ENCODE measurements at places on chromosomes 1 and 21.

DNA sequence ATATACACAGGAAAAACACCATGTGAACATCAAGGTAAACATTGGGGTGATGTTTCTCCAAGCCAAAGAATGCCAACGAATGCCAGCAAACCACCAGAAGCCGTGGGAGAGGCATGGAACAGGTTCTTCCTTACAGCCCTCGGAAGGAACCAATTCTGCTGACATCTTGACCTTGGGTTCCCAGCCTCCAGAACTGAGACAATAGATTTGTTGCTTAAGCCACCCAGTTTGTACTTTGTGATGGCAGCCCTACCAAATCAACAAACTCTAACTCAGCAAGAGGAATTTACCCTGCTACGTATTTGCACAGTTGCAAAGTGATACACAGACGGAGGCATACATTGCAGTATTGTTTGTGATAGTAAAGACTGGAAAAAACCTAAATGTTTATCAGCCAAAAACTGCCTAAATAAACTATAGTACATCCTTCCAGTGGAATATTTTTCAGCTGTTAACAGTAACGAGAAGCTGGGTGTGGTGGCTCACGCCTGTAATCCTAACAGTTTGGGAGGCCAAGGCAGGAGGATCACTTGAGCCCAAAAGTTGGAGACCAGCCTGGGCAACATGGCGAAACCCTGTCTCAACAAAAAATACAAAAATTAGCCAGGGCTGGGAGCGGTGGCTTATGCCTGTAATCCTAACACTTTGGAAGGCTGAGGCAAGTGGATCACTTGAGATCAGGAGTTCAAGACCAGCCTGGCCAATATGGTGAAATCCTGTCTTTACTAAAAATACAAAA lies 12.5 kb upstream of the ZC3H12A start:
- DNase-seq: no peak

- DNase-seq: no peak
Measured at GRCh38 chr21:15840406-15840805, 110.6 kb downstream of the USP25 start.

DNA sequence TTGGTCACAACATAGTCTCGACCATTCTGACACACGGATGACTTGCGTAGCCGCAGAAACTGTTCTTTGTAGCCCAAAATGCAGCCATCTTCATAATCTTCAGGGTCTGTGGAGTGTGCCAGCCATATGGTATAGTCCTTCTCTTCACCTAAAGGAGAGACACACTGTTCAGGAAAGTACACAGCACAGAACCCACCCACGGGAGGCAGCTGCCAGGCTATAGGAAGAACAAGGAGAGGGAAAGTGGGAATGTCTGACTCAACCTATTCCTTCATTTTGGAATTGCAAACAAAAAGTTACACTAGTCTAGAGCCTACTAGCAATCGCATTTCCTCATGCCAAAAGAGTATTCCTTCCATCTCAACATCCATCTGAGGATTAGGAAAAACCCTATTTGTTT lies 16.2 kb upstream of the MYBPHL start:
- DNase-seq: no peak

DNA sequence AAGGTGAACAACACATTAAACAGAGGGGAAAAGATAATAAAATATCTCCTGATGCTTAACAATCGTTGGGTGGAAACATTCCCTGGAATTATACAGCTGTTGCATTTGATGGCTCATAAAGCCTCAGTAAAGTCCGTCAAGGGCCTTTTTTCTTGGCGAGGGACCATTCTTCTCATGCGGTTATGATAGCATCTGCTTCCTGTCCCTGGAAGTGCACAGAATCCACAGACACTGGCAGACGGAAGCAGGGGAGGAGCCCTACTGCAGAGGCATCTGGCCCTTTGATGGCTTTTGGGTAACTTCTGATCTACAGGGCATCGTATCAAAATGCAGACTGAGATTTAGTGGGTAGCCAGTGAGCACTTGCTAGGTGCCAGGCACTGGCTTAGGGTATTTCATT lies 286.9 kb downstream of the KIF26B start:
- no peak for DNase-seq

DNA sequence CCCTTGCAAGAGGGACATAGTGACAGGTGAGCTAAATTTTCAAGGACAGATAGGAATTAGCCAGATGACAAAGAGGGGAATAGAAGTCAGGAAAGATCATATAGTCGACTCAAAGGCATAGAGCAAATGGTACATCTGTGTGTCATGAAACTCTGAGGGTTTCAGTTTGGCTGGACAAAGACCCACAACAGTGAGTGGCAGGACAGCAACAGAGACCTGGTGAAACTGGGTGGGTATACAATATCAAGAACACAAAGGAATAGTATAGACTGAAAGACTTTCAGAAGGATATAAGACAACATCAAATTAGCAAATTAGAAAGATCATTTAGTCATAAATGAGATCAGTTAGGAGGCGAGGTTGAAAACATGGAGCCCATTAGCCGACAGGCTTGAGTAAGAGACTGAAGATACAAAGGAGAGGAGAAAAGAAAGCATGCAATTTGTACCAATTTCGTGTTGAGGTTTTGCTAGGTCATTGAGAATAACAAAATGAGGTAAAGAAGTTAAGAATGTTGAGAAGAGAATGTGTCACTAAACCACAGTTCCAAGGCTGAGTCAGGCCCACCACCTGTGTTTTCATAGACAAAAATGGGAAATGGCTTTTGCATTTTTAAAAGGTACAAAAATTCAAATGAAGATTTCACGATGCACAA lies 213.8 kb downstream of the HHIPL2 start:
- no peak for DNase-seq

- DNase-seq: no peak
Measured at GRCh38 chr1:54804471-54805132, 3.5 kb upstream of the TTC22 start.

GRCh38 chr1:201169971-201170532 lies 15.8 kb upstream of the TMEM9 start:
- no peak for DNase-seq

DNA sequence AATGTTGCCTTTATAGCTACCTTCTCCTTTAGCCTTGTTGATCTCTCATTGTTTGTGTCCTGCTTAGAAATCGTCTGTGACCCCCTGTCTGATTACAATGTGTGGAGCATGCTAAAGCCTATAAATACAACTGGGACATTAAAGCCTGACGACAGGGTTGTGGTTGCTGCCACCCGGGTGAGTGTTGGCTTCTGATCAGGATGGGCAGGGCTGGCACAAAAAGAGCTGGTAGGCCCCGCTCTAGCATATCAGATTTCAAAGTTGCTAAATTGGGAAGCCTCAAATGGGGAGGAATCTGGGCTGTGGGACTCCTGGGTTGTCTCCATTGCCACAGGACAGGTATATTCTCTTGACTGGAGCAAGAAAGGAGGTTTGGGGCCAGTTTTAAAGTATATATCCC lies 8.4 kb downstream of the NCSTN start:
- DNase-seq: no peak

GRCh38 chr1:116737855-116738321 lies 16.3 kb upstream of the CD2 start:
- DNase-seq: no peak

GRCh38 chr1:209756615-209757445 lies 977 bp downstream of the TRAF3IP3 start:
- DNase-seq: no peak

- DNase-seq: no peak
Measured at GRCh38 chr1:93629101-93630059, 52.3 kb downstream of the BCAR3 start.

DNA sequence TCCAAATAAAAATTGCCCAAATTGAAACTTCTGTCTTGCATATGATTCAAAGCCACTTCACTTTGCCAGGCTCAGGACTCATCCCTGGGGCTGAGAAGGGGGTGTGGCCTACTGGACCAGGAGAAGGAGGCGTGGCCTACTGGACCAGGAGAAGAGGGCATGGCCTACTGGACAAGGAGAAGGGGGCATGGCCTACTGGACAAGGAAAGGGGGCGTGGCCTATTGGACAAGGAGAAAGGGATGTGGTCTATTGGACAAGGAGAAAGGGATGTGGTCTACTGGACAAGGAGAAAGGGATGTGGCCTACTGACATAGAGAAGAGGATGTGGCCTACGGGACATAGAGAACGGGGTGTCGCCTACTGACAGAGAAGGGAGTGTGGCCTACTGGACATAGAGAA lies 405.3 kb downstream of the RRAGC start:
- no peak for DNase-seq

- DNase-seq: no peak
Measured at GRCh38 chr1:201889090-201889968, 631 bp downstream of the SHISA4 start.

- peak; percentile 49 for DNase-seq
Measured at GRCh38 chr1:17919525-17920439, 164.6 kb downstream of the ACTL8 start.

DNA sequence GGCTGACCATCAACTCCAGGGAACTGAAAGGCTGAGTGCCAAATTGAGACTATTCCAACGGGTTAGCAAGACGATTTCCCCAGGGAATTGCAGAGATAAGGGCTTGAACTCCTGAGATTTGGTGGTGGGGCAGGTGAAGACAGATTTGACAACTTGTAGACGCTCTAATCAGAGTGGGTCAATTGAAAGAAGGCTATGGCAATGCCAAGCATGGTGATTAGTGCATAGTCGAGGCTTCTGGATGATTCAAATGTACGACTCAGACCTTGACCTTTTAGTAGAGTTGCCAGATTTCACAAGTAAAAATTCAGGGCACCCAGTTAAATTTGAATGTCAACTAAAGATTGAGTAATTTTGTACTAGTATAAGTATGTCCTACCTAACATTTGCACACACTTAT lies 302.1 kb upstream of the SPAG17 start:
- no peak for DNase-seq

- DNase-seq: no peak
Measured at GRCh38 chr1:227362039-227362438, 43.7 kb upstream of the CDC42BPA start.

DNA sequence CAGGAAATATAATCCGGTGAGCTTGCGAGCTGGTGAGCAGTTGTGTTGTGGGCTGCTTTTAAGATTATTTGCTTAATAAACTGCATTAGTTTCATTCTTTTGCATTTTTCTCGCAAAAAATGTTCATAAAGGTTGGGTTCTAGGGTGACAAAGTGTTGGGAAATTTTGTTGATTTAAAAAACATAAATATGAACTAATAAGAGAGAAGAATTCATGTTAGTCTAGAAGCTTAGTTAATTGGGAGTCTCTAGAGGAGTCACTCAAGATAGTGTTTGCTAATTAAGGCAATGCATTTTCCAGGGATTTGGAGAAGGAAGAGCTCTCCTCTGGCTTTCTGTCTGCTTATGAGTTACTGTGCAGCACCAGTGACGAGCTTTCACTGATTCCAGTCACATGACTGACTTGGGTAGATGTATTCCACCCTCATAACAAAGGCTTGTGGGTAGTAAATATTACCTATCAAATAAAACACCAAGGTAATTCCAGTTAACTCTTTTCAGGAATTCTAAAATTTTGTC lies 417.0 kb downstream of the PTBP2 start:
- no peak for DNase-seq

- DNase-seq: no peak
Measured at GRCh38 chr1:53320646-53321045, 7.2 kb downstream of the LRP8 start.

DNA sequence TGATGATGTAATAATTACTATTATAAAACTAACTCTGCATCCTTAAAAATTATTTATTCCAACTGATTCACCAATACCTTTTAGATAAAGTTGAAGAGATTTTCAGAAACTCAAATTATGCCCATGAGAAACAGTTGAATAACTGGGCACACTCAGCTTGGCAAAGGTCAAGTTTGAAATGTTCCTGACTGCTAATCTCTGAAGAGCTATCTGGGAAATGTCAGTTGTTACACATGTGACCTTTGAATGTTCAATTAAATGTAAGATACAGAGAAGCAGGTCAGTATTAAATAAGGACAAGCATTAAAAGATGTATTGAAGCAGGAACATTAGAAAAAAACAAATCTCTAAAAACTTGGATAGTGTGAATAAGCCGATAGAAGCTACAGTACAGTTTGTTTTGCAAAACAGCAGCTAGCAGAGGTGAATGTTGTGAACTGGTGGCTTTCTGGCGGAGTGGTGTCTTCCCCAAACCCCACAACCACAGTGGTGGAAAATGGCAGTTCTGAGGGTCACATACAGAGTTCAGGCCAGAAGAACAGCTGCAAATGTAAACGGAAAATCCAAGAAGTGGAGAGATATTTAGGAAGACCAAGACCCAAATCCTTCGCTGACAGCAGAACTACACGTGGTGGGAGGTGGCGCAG lies 61.9 kb upstream of the SLC5A9 start:
- DNase-seq: no peak

DNA sequence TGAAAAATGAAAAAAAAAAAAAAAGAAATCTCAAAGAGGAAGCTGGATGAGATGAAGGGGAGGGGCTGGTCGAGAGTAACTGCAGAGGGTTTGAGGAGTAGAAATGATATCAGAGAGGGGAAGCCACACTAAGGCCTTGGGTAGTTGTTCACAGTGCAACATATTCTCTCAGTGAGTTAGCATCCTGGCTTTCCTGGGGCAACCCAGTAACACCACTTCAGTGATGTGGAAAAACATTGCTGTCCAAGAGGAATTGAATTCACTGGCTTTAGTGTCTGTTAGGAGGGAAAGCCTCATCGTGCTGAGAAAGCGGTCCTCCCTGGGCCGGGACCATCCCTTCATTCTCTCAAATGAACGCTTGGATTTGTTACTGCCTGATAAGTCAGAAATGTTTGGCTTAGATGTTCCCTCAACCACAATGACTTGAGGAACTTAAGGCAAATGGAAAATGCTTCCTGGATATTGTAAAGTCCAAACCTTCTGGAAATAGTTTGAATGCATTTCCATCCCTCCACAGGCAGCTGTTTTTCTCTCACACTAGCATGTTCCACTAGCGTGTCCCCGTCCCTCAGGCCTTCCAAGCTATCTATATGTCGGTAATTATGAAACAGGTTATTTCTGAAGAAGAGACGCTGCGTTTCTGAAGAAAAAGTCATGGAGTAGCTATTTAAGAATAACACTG lies 12.2 kb downstream of the TGFB2 start:
- no peak for DNase-seq

DNA sequence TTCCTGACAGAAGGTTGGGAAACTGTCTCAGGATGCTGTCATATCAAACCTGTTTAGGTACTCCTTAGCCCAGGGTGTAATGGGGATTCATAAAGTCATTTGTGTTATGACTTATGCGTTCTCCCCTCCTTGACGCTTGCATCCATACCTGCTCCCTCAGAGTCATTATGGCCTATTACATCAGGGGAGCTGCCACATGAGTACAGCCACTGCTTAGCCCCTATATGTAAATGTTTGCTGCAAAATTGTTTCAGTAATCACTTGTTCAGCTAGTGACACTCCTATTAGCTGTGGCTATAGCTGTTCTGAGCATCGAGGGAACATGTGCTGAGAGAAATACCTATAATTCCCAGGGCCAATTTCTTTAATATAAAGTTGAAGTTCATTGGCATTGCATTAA lies 10.5 kb downstream of the NTNG1 start:
- no peak for DNase-seq

DNA sequence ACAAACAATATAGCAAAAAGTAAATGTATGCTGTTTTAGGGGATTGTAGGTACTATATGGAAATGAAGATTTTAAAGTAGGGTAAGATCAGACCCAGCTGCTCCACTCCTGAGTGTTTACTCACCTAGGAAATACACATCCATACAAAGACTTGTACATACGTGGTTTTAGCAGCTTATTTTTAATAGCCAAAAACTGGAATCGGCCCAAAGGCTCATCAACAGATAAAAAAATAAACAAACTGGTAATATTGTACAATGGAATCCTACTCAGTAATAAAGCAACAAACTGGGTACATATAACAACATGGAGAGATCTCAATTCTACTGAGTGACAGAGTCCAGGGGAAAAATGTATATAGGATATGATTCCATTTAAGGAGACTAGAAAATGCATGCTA lies 179.2 kb upstream of the TMEM51 start:
- DNase-seq: no peak

- no peak for DNase-seq
Measured at GRCh38 chr1:25799352-25799934, 550 bp upstream of the SELENON start.

Data from NT2/D1 (cell line).